ENCODE measurements at places on chromosomes 5 and 9.

- DNase-seq: no peak
Measured at GRCh38 chr5:264338-264737, 7.1 kb upstream of the PDCD6 start.

- no peak for DNase-seq
Measured at GRCh38 chr5:168432903-168433302, 53.4 kb upstream of the RARS1 start.

DNA sequence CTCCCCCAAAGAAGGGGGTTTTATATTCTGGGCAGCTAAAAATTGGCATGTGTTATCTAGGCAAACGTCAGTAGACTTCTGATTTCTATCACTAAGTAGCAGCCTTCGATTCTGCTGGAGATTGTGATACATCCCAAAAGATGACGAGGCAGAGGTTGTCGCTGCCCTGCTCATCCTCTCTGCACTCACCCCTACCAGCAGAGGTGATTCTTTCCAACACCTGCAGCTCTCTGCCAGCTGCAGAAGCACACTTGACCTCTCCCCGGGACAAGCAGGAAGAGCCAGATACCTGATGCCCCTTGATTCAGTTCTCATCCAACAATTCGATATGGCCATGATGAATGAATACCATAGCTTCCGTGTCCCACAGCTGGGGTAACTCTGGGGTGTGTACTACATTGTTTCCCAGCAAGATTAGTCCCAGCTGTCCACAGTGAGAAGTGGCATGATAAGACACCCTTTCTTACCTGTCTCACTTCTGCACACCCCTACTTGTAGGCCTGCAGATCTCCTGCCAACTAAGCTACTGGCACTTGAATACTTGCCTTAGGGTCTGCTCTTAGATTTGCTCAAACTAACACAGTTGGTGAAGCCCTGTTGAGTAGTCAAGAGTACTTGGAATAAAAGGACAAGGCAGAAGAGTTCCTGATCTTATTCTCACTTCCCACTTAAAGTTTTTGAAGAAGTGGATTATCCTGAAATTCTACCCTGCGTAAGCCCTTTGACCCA lies 37.6 kb upstream of the SMAD5 start:
- no peak for DNase-seq

GRCh38 chr9:129258823-129259301 lies 80.8 kb upstream of the IER5L start:
- no peak for DNase-seq

DNA sequence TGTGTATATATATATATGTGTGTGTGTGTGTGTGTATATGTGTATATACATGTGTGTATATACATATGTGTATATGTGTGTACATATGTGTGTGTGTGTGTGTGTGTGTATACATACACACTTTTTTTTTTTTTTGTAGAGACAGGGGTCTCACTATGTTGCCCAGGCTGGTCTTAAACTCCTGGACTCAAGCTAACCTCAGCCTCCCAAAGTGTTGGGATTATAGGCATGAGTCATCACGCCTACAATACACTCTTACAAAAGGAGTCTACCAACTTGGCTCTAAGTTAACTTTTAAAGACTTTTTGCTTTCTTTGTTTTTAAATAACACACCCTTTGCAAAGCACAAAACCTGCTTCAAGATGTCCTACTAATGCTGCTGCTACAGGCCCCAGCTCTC lies 2.1 kb downstream of the C9orf78 start:
- no peak for DNase-seq

DNA sequence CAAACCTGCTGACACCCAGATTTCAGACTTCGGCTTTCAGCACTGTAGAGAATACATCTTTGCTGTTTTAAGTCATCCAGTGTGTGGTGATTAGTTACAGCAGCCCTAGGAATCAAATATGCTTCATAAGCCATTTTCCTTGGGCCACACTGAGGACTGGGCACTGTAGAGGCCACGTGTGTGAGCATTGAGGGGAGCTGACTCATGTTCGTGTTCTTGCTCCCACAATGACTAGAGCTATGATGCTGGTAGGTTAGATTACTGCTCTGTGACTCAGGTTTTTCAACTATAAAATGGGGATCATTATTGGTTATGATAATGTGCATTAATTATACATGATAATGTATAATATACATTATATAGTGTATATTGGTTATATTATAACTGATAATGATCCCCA lies 96.5 kb upstream of the PALM2AKAP2 start:
- no peak for DNase-seq

DNA sequence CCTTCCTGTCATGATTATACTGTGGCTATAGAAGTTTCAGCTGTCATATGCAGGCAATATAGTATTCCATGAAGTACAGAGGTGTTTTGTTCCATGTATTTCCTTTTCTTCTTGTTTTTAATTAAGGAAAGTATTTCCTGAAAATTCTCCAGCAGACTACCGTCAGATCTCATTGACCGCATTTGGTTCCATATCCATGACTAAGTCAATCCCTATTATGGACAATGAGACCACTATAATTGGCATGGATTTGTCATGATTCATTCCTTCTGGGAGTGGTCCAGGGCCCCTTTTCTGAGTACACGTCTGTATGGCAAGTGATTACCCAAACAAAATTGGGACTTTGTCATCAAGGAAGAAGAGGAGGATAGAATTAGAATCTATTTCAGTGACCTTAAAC lies 283.2 kb upstream of the CLINT1 start:
- DNase-seq: no peak

DNA sequence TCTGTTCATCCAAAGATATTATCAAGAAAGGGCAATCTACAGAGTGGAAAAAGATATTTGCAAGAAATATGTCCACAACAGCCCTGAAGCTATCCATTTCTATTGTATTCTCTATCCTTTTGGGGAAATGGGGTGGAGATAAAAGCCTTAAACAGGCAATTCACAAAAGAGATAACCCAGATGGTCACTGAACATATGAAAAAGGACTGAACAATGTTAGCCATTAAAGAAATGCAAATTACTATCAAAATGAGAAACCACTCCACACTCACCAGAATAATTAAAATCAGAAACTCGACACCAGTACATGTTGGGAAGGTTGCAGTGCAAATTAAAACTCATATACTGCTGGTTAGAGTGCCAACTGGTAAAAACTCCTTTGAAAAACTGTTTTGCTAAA lies 955.2 kb upstream of the DMAC1 start:
- no peak for DNase-seq

GRCh38 chr5:72558046-72558336 lies 50.8 kb upstream of the ZNF366 start:
- DNase-seq: no peak

DNA sequence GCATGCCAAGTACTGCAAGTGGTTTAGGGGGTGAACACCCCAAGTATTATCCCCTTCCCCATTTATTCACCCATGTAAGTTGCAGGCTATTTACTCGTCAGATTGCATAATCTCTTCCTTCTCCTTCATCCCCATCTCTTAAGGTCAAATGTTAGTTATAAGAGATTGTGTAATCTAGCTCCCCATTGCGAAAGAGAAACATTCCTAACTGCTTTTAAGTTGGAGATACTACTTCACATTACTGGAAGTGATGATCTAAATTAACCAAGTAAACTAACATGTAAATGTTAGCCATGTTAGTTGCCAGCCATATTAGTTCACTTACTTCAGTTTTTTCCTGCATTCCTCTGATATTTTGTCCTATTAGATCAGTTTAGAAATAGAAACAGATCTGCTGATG lies 262.3 kb downstream of the TAF11L14 start:
- DNase-seq: no peak

DNA sequence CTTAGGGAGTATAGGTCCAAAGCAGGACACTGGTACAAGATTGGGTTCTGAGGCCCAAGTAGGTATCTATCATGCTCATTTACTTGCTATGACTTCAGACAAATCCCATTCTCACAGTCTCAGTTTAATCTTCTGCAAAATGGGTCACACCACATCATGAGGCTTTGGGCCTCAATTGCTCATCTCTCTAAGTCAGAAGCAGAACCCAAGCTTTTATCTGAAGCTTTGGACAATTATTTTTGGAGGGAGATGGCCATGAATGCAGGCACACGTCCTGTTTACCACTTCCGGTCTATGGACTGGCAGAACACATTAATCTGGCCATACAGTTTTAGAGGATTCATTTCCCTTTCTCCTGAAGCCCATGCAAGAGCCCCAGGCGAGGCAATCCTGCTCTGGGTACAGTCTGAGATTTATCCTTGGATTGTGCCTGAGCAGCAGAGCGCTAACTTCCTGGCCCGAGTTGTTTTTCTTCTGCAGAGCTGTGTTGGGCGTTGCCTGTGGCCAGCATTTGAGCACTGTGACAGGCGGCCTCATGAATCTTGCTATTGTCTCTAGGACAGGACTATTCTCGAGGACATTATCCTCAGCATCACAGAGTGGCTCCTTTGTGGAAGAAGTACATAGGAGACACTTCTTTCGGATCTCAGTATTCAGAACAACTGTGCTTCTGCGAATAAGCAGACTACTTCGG lies 16.1 kb downstream of the SLC22A4 start:
- no peak for DNase-seq

GRCh38 chr9:113941526-113941925 lies 65.4 kb downstream of the ZNF618 start:
- DNase-seq: no peak

GRCh38 chr5:15252331-15252730 lies 247.6 kb upstream of the FBXL7 start:
- DNase-seq: no peak

GRCh38 chr5:69184621-69185020 lies 4.8 kb upstream of the CENPH start:
- no peak for DNase-seq

DNA sequence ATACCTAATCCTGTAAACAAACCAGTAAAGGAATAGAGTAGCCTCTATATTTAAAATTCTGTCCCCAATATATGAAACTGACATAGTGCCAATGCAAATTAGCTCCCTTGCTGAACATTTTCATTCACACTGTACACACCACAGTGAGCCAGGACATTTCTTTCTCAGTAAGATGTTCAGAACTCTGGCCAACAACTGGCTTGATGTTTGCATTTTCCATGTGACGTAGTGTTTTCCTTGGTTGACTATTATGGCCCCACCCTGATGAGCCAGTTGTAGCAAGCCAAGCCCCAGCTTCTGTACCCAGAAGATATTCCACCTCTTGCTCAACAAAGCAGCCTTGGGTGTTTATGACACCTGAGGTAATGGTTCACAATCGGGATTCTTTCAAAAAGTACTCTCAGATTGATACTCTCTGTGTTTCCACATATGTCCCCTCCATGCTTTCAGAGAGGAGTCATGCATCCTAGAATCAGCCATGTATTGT lies 17.7 kb upstream of the ANXA1 start:
- no peak for DNase-seq

DNA sequence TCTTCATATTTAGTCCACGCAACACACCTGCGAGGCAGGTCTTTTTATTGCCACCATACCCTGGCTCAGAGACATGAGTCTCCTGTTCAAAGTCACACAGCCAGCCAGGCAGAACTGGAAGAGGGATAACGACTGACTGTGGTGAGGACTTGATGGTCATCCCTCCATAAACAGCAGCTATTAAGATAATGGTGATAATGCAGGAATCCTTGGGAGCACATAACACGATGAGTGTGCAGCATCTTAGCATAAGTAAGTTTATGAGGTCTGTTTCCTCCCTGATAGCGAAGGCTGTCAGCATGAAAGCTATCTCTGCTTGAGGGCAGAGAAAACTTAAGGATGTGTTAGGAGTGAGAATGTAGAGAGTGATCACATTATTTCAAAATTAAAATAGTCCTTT lies 30.9 kb downstream of the KCTD16 start:
- no peak for DNase-seq

- DNase-seq: no peak
Measured at GRCh38 chr5:141965071-141965470, 3.8 kb upstream of the RNF14 start.

- no peak for DNase-seq
Measured at GRCh38 chr5:66238435-66238834, 94.3 kb downstream of the SREK1 start.

DNA sequence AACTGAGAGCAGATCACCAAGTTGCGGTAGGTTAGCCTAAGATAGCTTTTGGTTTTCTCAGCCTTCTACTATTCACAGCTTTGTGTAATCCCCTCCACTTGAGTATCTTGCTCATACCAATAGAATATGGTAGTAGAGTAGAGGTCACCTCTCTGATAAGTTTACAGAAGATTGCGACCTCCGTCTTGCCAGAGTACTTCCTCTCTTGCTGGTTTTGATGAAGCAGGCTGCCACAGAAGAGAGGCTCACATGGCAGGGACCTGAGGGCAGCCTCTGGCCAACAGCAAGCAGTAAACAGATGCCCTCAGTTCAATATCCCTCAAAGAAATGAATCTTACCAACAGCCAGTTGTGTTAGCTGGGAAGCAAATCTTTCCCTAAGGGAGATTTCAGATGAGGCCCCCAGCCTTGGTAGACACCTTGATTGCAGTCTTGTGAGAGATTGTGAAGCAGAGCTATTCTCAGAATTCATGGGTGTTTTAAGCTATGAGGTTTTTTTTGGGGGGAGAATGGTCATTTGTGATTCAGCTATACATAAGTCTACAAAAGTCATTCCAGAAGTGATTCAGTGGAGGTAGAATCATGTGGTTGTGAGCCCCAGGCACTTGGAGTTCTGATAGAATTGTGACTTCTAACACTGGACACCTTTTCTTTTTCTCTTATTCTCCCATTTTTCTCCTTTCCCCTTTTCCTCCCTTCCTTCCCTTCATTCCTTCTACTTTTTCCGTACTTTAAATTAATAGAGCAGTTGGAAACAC lies 22.7 kb upstream of the CDKN2B start:
- DNase-seq: no peak

DNA sequence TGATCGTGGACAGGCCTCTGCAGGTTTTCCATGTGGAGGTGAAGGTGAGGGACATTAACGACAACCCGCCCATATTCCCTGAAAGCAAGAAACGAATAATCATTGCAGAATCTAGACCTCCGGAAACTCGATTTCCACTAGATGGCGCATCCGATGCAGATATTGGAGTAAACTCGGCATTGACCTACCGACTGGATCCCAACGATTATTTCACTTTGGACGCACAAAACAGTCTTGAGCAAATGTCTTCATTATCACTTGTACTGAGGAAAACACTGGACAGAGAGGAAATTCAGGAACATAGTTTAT lies 621 bp downstream of the PCDHA13 start:
- DNase-seq: no peak

- DNase-seq: no peak
Measured at GRCh38 chr9:80797831-80798688, 891.3 kb downstream of the TLE1 start.

- no peak for DNase-seq
Measured at GRCh38 chr9:126869368-126869767, 8.9 kb downstream of the ZBTB34 start.

DNA sequence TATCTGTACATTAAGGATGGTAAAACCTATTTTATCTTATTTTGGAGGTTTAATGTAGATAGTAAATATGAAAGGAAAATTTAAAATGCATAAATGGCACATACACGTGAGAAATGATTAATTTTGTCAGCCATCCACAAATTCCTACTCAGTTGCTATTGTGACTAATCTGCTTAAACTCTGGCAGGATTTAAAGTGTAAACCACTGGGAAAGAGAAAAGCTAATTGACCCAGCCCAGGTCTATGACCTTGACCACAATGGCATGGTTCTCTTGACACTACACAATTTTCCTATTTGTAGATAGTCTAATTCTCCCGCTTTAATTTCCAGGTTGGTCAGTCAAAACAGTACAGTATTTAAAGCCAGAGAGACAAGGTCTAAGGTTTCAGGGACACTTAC lies 459.0 kb upstream of the KLF4 start:
- no peak for DNase-seq
